ENCODE measurements at places on chromosomes 12 and 14. TPM values are rescaled to one million over a fixed set of nuclear protein-coding genes. Genes with fewer than 3 reads are reported as not detected.

PLA2G1B gene
- not detected for total RNA-seq

WNT1 gene
- total RNA-seq = not detected

NGB gene
- not detected for total RNA-seq

KRT73 gene
- total RNA-seq = not detected

WASHC4 gene
- 37.8 TPM for total RNA-seq

EFS gene
- not detected for total RNA-seq

CLEC1A gene
- total RNA-seq = not detected

TBC1D30 gene
- 1.7 TPM for total RNA-seq

SLC4A8 gene
- 2.2 TPM for total RNA-seq

IL31 gene
- 4.1 TPM for total RNA-seq

DNA sequence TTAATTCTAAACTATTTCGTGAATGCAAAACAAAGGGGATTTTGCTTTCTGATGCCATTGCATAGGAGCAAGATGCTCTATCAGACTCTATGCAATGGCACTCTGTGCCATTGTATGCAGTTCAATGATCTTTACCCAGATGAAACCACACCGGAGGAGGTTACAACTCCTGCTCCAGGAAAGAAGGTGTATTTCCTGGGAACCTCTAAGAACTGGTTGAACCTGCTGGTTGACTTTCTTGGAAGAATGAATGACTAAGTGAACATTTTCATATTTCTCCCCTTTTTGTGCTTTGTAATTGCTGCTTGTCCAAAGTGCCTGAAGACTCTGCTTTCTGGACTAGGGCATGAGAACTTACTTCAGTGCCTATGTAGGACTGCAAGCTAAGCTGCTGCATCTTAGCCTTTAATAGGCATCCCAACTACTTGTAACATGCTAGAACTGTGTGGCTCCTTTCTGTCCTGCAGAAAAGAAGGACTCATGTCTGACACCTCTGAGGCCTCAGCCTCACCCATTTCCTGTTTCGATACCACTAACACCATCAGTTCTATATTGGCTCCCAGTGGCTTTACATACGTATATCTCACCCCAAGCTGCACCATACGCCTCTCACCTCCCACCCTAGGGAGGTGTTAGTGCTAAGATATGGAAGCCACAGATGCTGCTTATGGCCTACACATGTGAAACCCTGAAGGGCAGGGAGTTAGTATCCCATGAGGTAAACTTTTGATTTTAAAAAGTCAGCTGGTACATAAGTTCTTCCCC, 193.5 kb upstream of the CNOT2 start:
- no peak overlapping the region for H3K27ac ChIP-seq
- H3K36me3 ChIP-seq = no peaks in the 10 kb centered on the region
- H3K4me1 ChIP-seq = peaks cover 4% of the 10 kb centered on the region
- H3K4me3 ChIP-seq = no peak overlapping the region

DNA sequence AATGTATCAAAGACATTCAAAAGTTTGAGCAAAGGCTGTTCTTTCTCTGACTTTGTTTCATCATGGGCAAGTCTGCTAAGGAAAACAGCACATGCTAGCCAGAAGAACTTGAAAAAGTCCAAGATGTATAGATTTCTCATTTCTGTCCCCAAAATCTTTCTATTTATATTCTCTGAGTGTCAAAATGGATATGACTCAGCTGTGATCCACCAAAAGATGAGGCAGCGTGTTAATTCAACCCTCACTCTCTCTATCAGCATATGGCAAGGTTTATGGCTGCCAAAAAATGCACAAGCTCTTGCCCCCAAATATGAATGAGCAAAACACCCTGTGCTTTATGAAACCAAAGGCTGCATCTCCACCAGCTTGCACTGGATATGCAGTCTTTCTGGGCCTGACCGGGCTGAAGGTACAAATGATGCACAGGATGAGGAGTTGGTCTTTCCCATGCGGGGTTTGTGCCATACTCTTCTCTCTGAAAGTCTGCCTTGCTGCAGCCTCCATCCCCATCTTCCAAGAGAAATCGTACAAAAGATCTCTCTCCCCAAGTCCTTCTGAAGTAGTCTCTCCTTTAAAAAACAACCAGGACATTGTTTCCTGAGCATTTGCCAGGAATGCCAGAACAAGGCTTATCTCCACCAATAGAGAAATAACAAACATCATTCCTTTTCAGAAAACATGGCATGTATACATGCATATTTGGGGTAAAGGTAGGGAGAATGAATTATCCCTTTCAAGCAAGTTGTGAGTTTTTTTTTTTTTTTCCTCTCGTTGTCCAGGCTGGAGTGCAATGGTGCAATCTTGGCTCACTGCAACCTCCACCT, 203.4 kb downstream of the TMX1 start:
- no peak overlapping the region for H3K4me3 ChIP-seq
- H3K4me1 ChIP-seq = no peaks in the 10 kb centered on the region
- no peaks in the 10 kb centered on the region for H3K36me3 ChIP-seq
- DNase-seq = no peak

- peaks cover 75% of the 10 kb centered on the region for H3K36me3 ChIP-seq
- DNase-seq = no peak
- H3K27me3 ChIP-seq = no peaks in the 10 kb centered on the region
- no peak overlapping the region for H3K27ac ChIP-seq
- H3K4me1 ChIP-seq = no peaks in the 10 kb centered on the region
- no peak overlapping the region for H3K4me3 ChIP-seq
These were observed 149.4 kb upstream of the HIF1A start for GRCh38 chr14:61545726-61546455.

DNA sequence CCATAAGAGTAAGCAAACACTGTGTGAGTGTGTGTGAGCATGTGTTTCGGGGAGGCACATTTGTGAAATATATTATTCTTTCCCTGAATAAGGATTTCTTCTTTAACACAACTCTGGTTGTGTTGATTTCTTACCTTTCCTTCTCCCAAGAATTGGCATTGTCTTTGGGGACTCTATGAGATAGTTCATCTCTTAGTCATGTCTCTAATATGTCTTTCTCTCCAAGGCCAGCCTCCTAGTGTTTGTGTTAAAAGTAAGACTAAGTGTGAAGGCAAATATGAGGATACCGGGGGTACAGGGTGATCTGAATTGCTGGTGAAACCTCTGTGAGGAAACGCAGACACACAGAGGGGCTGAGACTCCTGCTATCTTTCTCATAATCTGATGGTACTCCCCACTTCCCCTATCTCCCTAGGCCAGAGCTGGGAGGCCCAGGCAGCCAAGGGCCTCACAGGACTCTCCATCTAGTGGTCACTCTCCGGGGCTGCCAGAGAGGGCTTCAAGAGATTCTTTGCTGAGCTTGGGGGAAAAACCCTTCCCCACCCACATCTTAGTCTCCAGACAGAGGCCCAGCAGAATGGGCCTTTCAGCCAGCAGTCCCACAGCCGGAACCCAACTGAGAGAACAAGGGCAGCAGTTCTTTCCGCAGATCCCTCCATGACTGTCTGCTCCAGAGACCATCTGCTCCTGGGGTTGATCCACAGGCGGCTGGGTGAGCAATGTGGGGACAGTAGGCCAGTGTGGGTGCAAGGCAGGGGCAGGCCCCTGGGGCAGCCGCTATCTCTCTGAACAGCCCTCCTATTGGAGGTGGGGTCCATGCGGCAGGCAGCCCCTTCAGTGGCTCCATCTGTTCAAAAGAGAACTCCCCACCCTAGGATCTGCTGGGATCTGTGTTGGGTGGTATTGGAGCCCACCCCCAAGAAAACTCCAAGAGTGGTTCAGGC, 5.8 kb upstream of the HOXC12 start:
- no peak for DNase-seq
- peaks cover 91% of the 10 kb centered on the region for H3K27me3 ChIP-seq
- H3K36me3 ChIP-seq = no peaks in the 10 kb centered on the region
- peaks cover 8% of the 10 kb centered on the region for H3K4me1 ChIP-seq
- no peak overlapping the region for H3K4me3 ChIP-seq

- no peak overlapping the region for H3K4me3 ChIP-seq
- H3K36me3 ChIP-seq = no peaks in the 10 kb centered on the region
- H3K4me1 ChIP-seq = no peaks in the 10 kb centered on the region
- DNase-seq = no peak
- H3K27me3 ChIP-seq = no peaks in the 10 kb centered on the region
These were observed 195.3 kb upstream of the IGF1 start for GRCh38 chr12:102675672-102676071.

GRCh38 chr14:20334017-20334416, 938 bp upstream of the CCNB1IP1 start:
- DNase-seq = no peak
- H3K4me3 ChIP-seq = no peak overlapping the region
- peaks cover 16% of the 10 kb centered on the region for H3K4me1 ChIP-seq
- H3K27me3 ChIP-seq = no peaks in the 10 kb centered on the region

GRCh38 chr14:82759656-82760055, 1226.0 kb upstream of the SEL1L start:
- no peaks in the 10 kb centered on the region for H3K36me3 ChIP-seq
- DNase-seq = no peak
- no peaks in the 10 kb centered on the region for H3K27me3 ChIP-seq
- H3K4me3 ChIP-seq = no peak overlapping the region

DNA sequence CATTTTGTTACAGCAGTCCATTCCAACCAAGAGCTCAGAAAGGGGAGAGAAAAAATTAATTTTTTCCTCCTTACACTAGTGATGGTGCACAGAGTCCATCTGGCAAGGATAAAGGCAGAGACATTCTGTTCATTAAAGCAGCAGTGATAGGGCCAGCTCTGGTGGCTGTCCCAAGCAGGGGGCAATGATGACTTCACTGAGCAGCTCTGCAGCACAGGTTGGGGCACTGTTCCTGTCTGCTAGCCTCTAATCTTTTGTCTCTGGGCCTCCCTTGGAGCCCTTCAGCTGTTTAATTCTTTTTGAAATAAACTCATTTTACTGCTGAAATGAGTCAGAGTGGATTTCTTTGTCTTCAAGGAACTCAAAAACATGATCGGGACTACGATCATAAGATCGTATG, 200.9 kb upstream of the PLXNC1 start:
- H3K4me3 ChIP-seq = no peak overlapping the region
- no peaks in the 10 kb centered on the region for H3K27me3 ChIP-seq
- H3K27ac ChIP-seq = no peak overlapping the region
- no peaks in the 10 kb centered on the region for H3K4me1 ChIP-seq
- DNase-seq = no peak

DNA sequence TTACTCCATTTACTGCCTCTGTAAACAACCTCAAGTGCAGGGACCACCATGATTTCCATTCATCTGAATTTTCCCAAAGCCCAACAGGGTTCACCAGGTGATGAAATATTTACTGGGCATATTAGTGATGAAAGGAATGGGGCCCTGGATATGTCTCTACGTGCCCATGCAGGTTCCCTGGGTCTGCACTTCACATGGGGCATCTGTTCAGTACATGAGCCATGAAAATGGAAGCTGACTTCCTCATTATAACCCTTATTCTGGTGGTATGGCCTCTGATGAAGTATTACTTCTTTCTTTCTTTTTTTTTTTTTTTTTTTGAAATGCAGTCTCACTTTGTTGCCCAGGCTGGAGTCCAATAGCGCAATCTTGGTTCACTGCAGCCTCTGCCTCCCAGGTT, 26.5 kb upstream of the CORO1C start:
- H3K27ac ChIP-seq = no peak overlapping the region
- DNase-seq = no peak
- H3K4me1 ChIP-seq = no peaks in the 10 kb centered on the region
- no peak overlapping the region for H3K4me3 ChIP-seq

GRCh38 chr14:32232481-32232880, 29.4 kb upstream of the RNU6-8 start:
- H3K4me1 ChIP-seq = no peaks in the 10 kb centered on the region
- H3K4me3 ChIP-seq = no peak overlapping the region
- no peak overlapping the region for H3K27ac ChIP-seq
- DNase-seq = no peak

- no peaks in the 10 kb centered on the region for H3K27me3 ChIP-seq
- no peaks in the 10 kb centered on the region for H3K36me3 ChIP-seq
- H3K4me1 ChIP-seq = no peaks in the 10 kb centered on the region
- no peak overlapping the region for H3K27ac ChIP-seq
- no peak overlapping the region for H3K4me3 ChIP-seq
- DNase-seq = no peak
These were observed 180.0 kb downstream of the DAD1 start for GRCh38 chr14:22409006-22409405.

DNA sequence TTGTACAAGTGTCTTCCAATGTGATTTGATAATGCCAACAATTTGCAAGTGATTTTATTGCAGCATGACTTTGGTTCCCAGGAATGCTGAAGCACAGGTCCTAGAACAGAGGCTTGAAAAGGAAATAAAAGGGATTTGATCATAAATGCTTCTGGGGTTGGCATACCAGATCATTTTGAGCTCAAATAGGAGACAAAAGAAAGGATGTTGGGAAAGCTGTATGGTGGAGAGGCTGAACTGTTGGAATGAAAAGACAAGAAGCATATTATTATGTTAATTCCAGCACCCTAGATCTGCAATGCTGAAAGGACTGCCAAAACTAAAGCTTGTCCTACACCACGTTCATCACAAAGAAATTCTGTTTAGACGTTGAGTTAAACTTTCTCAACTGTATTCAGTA, 143.1 kb downstream of the BICD1 start:
- H3K27ac ChIP-seq = no peak overlapping the region
- H3K4me1 ChIP-seq = no peaks in the 10 kb centered on the region
- H3K27me3 ChIP-seq = no peaks in the 10 kb centered on the region
- H3K36me3 ChIP-seq = no peaks in the 10 kb centered on the region

- no peak overlapping the region for H3K4me3 ChIP-seq
- DNase-seq = no peak
- H3K4me1 ChIP-seq = no peaks in the 10 kb centered on the region
- H3K27me3 ChIP-seq = no peaks in the 10 kb centered on the region
- no peak overlapping the region for H3K27ac ChIP-seq
These were observed 82.1 kb upstream of the HSPB8 start for GRCh38 chr12:119096429-119097202.

- H3K4me3 ChIP-seq = no peak overlapping the region
- no peaks in the 10 kb centered on the region for H3K36me3 ChIP-seq
- no peak for DNase-seq
- H3K4me1 ChIP-seq = peaks cover 26% of the 10 kb centered on the region
- H3K27me3 ChIP-seq = no peaks in the 10 kb centered on the region
These were observed 149.5 kb upstream of the SLC38A2 start for GRCh38 chr12:46522071-46522470.

GRCh38 chr12:65335021-65335714, 56.7 kb downstream of the MSRB3 start:
- no peak overlapping the region for H3K4me3 ChIP-seq
- no peaks in the 10 kb centered on the region for H3K27me3 ChIP-seq
- H3K36me3 ChIP-seq = no peaks in the 10 kb centered on the region
- no peaks in the 10 kb centered on the region for H3K4me1 ChIP-seq

DNA sequence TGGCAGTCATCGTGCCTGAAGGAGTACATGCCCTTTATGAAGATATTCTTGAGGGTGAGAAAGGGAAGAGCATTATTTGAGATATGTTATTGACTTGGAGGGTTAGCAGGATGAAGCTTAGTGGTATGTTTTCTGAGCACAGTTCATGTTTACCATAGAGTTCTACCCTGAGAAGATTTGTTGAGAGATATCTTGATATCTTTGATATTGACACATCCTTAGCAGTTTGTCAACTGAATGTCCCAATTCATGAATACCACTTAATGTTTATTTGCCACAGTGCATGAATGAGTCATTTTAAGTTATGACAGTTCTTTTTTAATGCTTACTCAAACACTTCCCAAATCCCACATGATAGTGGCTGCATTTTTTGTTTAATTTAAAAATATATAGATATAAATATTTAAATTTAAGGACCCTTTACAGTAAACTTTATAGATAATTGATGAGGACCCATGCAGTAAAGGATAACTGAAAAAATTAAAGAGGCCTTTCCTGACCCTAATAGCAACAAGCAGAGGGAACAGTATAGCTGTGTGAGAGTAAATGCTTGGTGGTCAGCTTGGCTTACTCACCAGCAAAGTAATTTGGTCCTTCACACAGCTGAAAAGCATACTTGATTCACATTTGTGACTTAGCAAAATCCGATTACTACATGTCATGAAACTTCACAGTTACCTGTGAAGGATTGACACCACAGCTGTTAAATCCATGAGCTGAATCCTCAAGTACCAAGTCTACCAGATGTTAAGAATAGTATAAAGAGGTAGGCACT, 25.8 kb downstream of the SLC39A9 start:
- peaks cover 33% of the 10 kb centered on the region for H3K36me3 ChIP-seq
- no peak for DNase-seq
- no peaks in the 10 kb centered on the region for H3K4me1 ChIP-seq
- H3K4me3 ChIP-seq = no peak overlapping the region

Measured in CD8-positive, alpha-beta memory T cell (primary cell).